ENCODE measurements at places on chromosomes 5 and 9.

- DNase-seq, result no peak
Measured at GRCh38 chr9:93278144-93278543, 94.2 kb downstream of the WNK2 start.

- DNase-seq, result no peak
Measured at GRCh38 chr5:96957254-96958049, 21.6 kb downstream of the LNPEP start.

- DNase-seq, result no peak
Measured at GRCh38 chr9:23789529-23790254, 36.3 kb downstream of the ELAVL2 start.

GRCh38 chr5:40073927-40074326 lies 605.8 kb upstream of the PTGER4 start:
- DNase-seq, result no peak

GRCh38 chr9:86912210-86912609 lies 35.1 kb downstream of the GAS1 start:
- no peak for DNase-seq

DNA sequence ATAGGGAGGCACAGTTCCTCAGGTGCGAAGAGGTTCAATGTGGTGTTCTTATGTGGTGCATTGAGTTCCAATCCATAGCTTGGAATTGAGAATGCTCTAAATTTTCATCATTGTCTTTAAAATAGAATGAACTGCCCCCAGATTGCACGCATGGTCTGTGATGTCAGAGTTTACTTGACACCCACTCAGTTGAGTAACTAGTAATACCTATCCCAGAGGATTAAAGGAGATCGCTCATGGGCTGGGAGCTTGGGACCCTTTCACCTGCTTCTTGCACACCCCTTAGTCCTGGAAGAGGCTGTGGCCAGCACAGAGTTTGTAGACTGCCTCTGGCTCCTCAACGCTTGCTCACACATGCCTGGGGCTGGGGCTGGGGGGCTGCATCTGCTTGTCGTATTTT lies 95.1 kb upstream of the OTULINL start:
- DNase-seq, result no peak

DNA sequence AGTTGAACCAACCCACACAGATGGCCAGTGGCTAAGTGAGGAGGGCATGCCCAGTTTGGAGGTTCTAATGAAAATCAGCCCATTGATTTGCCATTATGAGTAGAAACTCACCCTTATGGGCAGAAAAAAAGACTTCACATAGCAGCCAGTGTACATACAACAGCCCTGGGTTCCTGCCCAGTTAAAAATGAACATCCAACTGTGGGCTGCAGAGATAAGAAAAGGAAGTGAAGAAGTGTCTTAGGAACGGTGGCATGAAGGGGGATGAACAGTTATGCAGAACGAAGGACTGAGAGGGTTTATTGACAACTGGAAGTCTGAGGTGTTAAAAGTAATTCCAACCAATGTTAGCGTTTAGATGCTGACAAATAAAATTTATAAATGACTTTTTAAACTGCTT lies 118.4 kb downstream of the MARCHF3 start:
- no peak for DNase-seq

DNA sequence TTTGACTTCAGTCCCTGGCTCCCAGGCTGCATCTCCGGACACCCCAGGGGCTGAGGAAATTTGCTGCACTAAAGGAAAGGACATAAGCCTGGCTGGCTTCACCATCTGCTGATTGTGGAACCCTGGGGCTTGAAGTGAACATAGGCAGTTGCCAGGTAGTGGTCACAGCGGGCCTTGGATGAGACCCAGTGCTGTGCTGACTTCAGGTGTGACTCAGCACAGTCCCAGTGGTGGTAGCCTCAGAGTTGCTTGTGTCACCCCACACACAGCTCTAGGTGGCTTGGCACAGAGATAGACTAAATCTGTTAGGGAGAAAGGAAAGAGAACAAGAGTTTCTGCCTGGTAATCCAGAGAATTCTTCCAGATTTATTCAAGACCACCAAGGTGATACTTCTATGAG lies 36.1 kb upstream of the RUSC2 start:
- no peak for DNase-seq

DNA sequence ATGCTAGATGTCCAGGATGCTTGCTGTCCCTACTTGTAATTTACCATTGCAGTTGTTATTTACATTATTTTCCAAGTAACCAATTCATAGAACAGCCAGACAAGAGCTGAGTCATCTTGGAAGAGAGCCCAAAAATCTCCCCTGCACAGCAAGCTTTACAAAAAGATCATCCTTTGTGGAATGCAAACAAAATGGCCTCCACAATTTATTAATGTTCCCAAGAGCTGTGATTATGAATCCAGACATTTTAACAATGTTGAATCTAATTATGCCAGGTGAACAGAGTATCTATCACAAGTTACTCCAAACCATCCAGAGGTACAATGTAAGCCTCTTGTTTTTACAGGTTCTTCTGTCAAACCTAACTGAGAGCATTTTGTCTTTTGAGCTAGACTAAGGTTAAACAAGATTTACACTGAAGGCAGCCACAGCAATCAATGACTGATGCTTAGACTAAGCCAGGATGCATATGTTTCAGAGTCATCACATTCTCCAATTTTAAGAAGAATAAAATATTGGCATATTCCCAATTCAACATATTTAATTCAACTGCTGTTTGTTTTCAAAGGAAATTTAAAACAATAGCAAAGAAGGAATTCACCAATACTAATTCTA lies 95.3 kb upstream of the SLC12A2 start:
- DNase-seq, result peak; percentile 15

DNA sequence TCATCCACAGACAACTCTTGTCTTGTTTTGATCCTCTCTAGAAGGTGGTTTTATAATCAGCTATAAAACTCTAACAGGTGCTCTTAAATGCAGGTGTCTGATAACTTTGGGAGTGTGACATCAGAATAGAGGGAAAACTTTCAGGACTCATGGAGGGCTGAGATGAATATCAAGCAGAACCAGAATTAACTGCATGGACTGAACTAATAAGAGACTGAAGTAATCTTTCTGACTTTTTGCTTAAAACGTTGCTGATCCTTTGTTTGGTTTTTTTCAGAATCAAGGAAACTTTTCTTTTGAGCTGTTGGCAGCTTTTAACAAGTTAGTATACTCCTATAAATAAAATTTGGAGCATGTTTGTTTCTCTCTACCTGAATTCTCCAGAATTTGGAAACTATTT lies 2.3 kb upstream of the OR2V2 start:
- no peak for DNase-seq

GRCh38 chr5:65796269-65796668 lies 74.3 kb downstream of the NLN start:
- DNase-seq, result no peak

DNA sequence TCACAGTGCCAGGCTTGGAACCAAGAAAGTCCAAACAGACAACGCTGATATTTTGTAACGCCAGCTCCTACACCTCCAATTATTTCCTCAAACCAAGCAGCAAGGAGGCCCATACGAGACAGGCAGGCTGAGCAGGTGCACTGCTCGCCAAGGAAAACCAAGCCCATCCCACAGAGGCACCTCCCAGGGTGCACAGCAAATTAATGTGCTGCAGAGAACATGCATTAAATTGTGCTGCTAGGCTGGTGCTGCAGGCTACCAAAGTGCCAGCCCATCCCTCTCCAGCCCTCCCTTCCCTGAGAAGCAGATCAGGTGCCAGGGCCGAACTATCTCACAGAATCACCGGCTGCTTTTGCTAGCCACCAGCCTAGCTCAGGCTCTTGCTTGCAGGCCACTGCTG lies 137.8 kb downstream of the PAX5 start:
- DNase-seq, result no peak

DNA sequence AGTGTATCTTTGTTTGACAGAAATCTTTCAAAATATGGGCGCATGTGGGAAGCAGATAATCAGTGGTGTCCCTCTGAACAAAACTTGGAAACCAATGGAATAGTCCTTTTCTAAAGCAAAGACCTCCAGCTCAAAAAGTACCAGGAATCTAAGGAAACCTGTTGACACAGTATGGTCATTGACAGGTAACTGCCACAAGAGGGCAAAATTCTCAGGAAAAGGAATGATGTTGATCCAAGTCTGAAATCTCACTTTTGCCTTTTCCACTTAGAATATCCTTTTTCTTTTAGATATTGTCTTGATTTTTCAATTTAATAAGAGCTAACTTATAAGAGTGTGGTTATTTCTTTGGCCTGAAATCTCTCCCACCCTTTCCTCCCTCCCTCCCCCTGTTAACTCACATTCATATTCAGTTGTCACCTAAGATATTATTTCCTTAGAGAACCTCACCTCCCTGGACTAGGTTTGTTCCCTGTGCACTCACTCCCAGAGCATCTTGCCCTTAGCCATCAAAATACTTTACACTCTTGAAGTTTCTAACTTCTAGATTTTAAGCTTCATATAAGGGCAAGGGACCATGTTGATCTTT lies 59.0 kb upstream of the BARX1 start:
- peak; percentile 25 for DNase-seq

DNA sequence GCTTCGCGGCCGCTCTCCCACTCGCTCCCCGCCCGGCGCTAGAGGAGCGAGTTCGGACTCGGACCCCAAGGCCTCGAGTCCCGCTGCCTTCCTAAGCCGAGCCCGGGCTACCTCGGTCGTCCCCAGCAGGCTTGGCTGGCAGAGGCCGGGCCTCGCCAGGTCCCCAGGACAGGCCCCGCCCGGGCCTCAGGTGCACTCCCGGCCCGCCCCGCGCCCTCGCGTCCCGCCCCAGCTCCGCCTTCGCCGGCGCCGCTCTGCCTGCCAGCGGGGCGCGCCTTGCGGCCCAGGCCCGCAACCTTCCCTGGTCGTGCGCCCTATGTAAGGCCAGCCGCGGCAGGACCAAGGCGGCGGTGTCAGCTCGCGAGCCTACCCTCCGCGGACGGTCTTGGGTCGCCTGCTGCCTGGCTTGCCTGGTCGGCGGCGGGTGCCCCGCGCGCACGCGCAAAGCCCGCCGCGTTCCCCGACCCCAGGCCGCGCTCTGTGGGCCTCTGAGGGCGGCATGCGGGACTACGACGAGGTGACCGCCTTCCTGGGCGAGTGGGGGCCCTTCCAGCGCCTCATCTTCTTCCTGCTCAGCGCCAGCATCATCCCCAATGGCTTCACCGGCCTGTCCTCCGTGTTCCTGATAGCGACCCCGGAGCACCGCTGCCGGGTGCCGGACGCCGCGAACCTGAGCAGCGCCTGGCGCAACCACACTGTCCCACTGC lies at the start of gene SLC22A5:
SLC22A5 (plus strand) TSS at position 237 of the 707 bp plus-strand sequence; CDS start at position 500, 263 bp downstream.
- DNase-seq, result peak; percentile 80
